Activated CD8-positive, alpha-beta T cell treated with anti-CD3 and anti-CD28 coated beads for 36 hours (primary cell): ENCODE measurements at places on chromosomes 7 and 10. TPM values are rescaled to one million over a fixed set of nuclear protein-coding genes. Genes with fewer than 3 reads are reported as not detected.

GRCh38 chr10:20247891-20248708 is 431.9 kb downstream of the PLXDC2 start:
- no peak overlapping the region for H3K4me3 ChIP-seq
- no peak overlapping the region for H3K27ac ChIP-seq
- no peak for DNase-seq
- H3K27me3 ChIP-seq = no peaks in the 10 kb centered on the region
- H3K36me3 ChIP-seq = no peaks in the 10 kb centered on the region

GRCh38 chr10:104080762-104081161 is 4.9 kb downstream of the COL17A1 start:
- no peaks in the 10 kb centered on the region for H3K27me3 ChIP-seq
- H3K4me1 ChIP-seq = no peaks in the 10 kb centered on the region
- no peak overlapping the region for H3K4me3 ChIP-seq
- no peak overlapping the region for H3K27ac ChIP-seq

- H3K27ac ChIP-seq = no peak overlapping the region
- no peaks in the 10 kb centered on the region for H3K36me3 ChIP-seq
- no peaks in the 10 kb centered on the region for H3K4me1 ChIP-seq
- H3K4me3 ChIP-seq = no peak overlapping the region
- H3K27me3 ChIP-seq = peaks cover 33% of the 10 kb centered on the region
- DNase-seq = no peak
These were observed 10.2 kb upstream of the PPP1R3C start for GRCh38 chr10:91642831-91643692.

- no peaks in the 10 kb centered on the region for H3K4me1 ChIP-seq
- H3K36me3 ChIP-seq = no peaks in the 10 kb centered on the region
- no peak overlapping the region for H3K27ac ChIP-seq
- H3K4me3 ChIP-seq = no peak overlapping the region
- peaks cover 25% of the 10 kb centered on the region for H3K27me3 ChIP-seq
- DNase-seq = no peak
These were observed 224.9 kb upstream of the NFE2L3 start for GRCh38 chr7:25926891-25927625.

DNA sequence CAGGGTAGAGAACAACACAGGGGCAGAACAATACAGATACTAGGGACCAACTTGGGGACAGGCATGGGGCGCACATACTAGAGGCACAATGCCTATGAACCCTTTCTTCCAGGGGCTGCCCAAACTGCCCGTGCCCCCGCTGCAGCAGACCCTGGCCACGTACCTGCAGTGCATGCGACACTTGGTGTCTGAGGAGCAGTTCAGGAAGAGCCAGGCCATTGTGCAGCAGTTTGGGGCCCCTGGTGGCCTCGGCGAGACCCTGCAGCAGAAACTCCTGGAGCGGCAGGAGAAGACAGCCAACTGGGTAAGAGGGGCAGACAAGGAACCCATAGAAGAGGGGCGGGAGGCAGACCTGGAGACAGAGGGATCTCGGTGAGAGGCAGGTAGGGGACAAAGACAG is 5.8 kb downstream of the CHAT start:
- no peak overlapping the region for H3K27ac ChIP-seq
- no peaks in the 10 kb centered on the region for H3K36me3 ChIP-seq
- peaks cover 2% of the 10 kb centered on the region for H3K4me1 ChIP-seq
- no peak overlapping the region for H3K4me3 ChIP-seq

DNA sequence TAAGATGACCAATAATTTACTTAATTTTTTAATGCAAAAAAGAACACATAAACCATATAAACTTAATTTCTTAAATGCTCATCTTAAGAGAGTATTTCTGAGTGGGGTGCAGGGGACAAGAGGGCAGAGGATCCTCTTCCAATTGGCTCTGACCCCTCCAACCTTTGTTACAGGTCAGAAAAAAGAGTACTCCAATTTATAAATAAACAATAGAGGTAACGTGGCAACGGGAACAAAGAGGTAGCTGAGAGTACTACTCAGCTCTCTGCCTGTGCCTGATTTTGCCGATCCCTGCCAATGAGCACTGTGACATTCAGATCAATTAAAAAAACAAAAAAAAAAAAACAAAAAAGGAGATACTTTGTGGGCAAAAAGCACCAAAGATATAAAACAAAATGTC is 307.9 kb downstream of the PARD3 start:
- H3K27me3 ChIP-seq = no peaks in the 10 kb centered on the region
- H3K4me3 ChIP-seq = no peak overlapping the region
- no peaks in the 10 kb centered on the region for H3K36me3 ChIP-seq
- H3K27ac ChIP-seq = no peak overlapping the region
- DNase-seq = no peak

- H3K27me3 ChIP-seq = peaks cover 10% of the 10 kb centered on the region
- H3K4me3 ChIP-seq = no peak overlapping the region
- no peak for DNase-seq
- H3K36me3 ChIP-seq = no peaks in the 10 kb centered on the region
- H3K27ac ChIP-seq = no peak overlapping the region
These were observed 205.8 kb upstream of the HDAC9 start for GRCh38 chr7:18289788-18290187.

DNA sequence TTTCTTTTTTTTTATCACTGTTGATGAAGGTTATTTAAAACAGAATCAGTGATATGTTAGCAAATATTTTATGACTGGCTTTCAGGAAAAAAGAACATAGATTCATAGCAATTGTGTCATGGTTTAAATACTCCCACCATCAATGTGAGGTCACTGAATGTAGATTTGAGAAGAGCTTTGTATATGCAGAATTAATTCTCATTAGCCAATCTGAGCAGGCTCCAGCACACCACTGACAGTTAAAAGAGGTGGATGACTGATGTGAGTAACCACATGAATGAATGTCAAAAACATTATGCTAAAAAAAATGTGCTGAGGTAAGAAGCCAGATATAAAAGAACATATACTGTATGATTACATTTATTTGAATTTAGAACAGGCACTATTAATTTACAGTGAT is 174.8 kb upstream of the KAT6B start:
- H3K4me3 ChIP-seq = no peak overlapping the region
- peaks cover 12% of the 10 kb centered on the region for H3K4me1 ChIP-seq
- DNase-seq = peak; percentile 8
- no peaks in the 10 kb centered on the region for H3K27me3 ChIP-seq

DNA sequence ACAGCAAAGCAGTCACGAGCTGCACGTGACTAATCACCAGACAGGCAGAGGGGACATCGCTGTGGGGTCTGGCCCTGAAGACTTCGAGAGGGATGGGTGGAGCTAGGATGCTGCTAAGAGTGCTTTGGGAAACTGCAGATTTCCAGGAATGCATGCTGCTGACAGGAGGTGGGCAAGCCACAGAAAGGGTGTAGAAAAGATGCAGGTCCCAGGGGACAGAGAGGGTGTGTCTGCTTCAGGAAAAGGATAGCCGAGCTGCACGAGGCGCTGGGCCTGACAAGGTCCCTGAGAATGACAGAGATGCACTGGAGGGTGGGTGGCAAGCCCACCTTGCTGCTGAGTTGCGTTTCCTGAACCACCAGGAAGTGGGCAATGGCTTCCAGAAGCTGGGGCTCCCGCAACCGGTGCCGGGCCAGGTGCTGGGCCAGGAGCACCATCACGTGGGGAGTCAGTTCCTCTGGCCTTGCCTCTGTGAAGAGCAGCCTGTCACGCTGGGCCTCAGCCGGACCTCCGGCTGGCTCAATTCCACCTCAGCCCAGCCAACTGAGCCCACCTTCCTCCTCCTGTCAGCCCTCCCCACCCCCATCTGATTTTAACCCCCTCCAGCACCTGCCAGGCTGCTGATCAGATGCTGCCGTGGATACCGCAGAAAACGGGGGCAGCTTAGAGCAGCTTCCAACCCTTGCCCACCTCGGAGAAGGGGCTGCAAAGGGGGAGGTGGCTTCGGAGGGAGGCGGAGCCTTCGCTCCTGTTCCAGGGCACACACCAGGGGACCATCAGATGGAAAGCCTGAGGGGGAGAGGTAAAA is 2.2 kb downstream of the FASTK start:
- peak overlapping the region; percentile 83 for H3K4me3 ChIP-seq
- H3K27me3 ChIP-seq = no peaks in the 10 kb centered on the region
- no peak for DNase-seq
- peaks cover 28% of the 10 kb centered on the region for H3K4me1 ChIP-seq
- peak overlapping the region; percentile 53 for H3K27ac ChIP-seq

DNA sequence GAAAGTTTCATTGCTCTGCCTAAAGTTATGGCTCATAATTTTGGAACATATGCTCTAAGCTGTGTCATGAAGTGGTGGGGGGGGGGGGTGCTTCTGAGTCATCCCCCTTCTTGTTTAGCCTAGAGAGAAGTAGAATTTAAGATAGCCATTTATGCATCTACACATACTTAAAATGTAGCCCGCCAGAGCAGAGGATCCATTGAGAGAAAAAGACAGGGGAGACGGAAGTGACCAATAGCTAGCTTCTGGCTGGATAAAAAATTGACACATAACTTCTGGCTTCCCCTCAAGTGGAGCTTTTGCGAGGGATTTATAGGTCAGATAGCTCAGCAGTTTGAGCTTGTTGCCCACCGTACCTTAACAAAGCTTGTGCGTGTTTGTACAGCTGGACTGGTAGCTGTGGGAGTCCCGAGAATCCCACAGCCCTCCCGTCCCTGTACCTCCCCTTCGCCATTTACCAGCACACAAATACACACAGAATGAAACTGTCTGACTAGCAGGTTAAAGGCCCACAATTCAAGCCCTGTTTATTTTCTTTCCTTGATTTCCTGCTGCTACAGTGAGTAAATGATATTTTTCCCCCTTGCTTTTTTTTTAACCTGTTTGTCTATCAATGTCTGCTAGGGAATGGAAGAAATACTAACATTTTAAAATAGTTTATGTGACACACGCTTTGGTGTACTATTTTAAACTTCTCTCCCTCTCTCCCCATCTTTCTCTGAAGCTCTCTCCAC is 232.6 kb upstream of the FERD3L start:
- no peak overlapping the region for H3K27ac ChIP-seq
- no peak for DNase-seq
- H3K4me3 ChIP-seq = no peak overlapping the region
- H3K27me3 ChIP-seq = no peaks in the 10 kb centered on the region

GRCh38 chr10:122878799-122879338 is 512 bp downstream of the FAM24B start:
- peaks cover 54% of the 10 kb centered on the region for H3K36me3 ChIP-seq
- peaks cover 61% of the 10 kb centered on the region for H3K4me1 ChIP-seq
- peak overlapping the region; percentile 93 for H3K27ac ChIP-seq
- peak overlapping the region; percentile 97 for H3K4me3 ChIP-seq
- no peak for DNase-seq

DNA sequence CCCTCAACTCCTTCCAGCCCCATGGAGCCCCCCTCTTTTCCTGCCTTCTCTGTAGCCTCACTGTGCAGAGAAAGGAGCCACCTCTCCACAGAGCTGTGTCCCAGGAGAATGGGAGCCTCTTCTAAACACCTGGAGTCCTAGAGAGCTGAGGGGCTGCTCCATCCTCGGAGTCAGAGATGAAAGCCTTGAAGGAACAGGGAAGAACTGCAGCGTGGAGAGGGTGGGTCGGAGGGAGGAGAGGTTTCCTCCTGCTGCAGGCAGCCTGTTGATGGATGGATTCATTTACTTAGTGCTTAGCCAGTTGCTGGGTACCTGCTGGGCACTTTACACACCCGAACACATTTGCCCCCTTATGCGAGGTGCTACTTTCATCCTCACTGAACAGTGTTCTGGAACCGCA is 39.0 kb downstream of the C10orf120 start:
- no peak overlapping the region for H3K27ac ChIP-seq
- no peaks in the 10 kb centered on the region for H3K4me1 ChIP-seq
- no peak for DNase-seq
- no peaks in the 10 kb centered on the region for H3K36me3 ChIP-seq

EPDR1 gene
- total RNA-seq = 3.4 TPM

ASB10 gene
- not detected for total RNA-seq

LLCFC1 gene
- not detected for total RNA-seq
